T-helper 1 cell (primary cell): ENCODE measurements at places on chromosomes 4 and X.

DNA sequence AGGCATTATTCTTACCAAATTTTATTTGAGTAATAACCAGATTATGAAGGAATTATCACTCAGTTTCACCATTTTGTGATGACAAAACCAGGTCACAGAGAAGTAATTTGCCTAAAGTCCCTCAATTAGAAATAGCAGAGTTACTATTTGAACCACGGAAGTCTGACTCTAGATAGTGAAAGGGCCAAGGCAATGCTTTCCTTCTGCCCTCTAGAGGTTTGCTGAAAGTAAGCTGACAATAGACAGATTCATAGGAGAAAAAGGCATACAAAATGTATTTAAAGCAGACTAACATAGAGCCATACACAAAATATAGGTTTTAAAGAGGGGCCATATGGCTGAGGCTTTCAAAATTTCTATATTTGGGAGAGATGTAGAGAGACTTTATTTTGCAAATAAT lies 43.1 kb downstream of the CXXC4 start:
- DNase-seq, result no peak

- no peak for DNase-seq
Observed at GRCh38 chr4:63788271-63788670, 621.0 kb downstream of the TECRL start.

DNA sequence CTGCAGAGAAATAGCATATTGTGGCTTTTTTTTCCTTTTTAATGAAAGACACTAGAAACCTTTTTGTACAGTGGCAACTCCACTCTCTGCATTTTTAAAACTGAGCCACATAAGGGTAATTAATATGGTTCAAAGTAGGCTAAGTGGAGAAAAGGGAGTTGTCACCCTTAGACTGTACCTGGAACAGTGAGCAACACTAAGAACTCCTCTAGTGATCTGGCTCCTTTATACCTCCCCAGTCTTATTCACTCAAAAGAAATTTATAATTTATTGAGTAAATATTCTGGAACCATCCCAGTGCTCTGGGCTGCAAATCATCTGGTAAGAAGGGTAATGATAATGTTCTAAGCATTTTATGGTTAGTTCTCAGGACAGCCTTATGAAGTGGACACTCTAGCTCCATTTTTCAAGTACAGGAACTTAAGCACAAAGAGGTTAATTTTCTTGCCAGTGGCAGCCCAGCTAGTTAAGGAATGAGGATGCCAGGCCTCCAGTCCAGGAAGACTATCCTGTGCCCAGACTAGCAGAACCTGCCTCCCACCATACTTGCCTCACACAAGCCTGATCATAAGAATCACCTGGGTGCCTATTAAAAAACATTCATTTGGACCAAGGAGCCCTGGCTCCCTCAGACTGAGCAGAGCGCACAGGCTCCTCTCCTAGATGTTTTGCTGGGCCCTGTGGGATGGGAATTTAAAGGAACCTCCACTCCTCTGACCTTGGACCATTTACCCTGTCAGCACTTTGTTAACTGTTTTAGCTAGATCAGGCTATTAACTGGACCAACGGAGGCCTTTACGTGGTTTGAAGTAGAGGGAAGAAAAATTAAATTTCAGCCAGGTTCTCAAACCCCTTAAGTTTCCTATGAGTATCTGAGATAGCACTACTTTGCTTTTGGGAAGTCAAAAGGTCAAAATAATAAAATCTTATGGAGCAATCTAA lies 102.6 kb downstream of the PDE5A start:
- DNase-seq, result no peak

DNA sequence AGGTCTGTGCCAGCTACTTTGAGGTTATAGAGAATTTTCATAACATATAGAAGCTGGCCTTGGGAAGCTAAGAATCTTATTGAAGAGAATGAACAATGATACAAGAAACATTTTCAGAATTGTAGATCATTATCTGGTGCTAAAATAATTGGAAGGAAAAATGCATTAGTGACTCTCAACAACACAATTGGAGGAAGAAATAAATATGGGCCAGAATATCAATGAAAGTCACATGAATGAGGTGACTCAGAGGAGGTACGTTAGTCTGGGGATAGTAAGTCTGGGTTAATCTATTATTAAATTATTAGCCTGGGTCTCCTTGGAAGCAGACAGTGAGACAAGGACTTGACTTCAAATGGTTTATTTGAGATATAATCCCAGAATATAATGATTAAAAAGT lies 529.3 kb upstream of the SLIT2 start:
- DNase-seq, result no peak

GRCh38 chr4:83180431-83180968 lies 66.0 kb upstream of the PLAC8 start:
- no peak for DNase-seq

GRCh38 chrX:30900227-30900626 lies 11.2 kb upstream of the TAB3 start:
- DNase-seq, result no peak

GRCh38 chr4:121980643-121981042 lies 28.8 kb upstream of the TRPC3 start:
- DNase-seq, result no peak

DNA sequence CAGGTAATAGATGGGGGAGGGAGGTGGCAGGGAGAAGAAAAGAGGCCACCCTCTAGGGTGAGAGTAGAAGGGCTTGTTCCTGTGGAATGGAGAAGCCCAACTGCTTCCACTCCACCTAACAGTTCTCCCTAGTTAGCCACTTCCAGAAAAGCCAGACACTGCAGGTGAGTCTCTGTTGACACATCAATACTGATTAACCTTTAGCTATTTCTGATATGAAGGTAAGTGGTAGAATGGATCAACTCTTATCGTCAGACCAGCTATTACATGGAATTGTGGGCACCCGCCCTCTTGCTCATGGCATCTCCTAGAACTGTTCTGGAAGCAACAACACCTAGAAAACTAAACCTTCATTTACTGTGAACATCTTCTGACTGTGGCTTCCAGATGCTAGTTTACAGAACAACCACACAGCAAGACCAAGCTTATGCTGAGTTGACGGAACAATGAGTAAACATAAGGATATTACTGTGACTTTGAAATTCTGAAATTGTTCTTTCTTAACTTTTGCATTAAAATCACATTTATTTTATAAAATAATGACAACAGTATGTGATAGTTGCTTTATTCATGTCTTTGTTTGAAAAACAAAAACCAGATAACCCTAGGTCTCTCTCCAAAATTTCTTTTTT lies 44.7 kb downstream of the ANXA3 start:
- DNase-seq, result no peak

GRCh38 chrX:35442421-35442820 lies 355.7 kb upstream of the MAGEB16 start:
- no peak for DNase-seq

DNA sequence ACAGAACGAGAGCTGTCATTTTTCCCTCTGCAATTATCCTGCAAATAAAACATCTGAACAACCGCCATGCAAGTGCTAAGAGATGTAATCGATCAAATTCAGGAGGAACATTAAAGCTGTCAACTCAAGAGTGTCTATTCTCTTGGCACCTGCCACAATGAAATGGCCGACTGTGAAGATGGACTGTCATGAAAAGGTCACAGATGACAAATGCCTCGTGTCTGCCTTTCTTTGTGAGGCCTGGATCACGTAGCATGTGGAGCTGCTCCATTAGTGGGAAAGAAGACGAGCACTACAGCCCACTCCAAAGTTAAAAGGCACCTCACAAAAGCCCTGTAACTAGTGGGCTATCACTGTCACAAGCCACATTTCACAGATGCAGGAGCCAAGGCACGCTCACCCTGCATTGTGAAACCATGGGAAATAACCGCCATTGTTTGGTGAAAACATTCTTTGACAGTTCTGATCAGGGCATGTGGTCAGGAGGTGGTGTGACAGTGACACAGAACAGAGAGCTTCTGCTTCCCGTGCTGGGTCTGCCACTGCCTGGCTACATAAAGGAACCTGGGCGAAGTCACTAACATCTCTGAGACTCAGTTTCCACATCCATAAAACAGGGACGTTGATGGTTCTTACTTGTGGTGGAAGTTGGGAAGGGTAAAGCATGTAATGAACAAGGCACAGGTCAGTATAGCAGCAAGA lies 98.9 kb downstream of the EVC2 start:
- DNase-seq, result no peak

GRCh38 chrX:39327255-39327654 lies 526.0 kb downstream of the MID1IP1 start:
- no peak for DNase-seq

- no peak for DNase-seq
Observed at GRCh38 chr4:110823251-110823650, 200.4 kb upstream of the PITX2 start.

GRCh38 chrX:38664285-38664684 lies 102.9 kb downstream of the TSPAN7 start:
- no peak for DNase-seq

DNA sequence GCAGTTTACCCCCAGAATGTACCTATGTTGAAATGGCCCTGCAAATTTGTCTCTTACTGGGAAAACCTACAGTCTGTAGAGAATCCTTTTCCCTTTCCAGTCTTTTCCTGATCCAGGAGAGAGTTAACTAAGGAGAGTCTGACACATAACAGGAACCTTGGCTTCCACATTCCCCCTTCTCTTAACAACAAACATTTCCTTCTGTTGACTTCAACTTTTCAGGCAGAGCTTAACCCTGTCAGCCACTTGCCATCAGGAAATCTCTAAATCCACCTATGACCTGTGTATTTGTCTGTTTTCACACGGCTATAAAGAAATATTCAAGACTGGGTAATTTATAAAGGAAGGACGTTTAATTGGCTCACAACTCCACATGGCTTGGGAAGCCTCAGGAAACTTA lies 45.6 kb upstream of the GPR78 start:
- no peak for DNase-seq

- no peak for DNase-seq
Observed at GRCh38 chrX:46929439-46930261, 17.4 kb downstream of the JADE3 start.

DNA sequence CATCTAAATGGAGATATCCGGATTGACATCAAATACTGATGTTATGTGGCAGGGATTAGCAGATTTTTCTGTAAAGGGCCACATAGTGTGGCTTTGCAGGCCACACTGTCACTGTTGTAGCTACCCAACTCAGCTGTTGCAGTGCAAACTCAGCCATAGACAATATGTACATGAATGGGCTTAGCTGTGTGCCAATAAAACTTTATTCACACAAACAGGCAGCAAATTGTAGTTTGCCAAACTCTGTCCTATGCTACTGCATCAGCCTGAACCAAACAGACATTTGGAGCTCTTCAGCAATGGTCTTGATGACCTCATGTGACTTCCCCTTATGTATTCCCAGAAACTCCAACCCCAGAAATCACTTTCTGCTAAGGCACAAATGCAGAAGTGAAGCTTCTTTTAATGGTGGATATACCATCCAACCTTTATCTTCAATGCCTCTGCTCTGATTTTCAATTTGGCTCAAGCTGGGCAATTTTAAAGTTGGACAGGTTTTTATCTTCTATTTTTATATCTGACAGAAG lies 18.4 kb upstream of the TRPC5OS start:
- no peak for DNase-seq

DNA sequence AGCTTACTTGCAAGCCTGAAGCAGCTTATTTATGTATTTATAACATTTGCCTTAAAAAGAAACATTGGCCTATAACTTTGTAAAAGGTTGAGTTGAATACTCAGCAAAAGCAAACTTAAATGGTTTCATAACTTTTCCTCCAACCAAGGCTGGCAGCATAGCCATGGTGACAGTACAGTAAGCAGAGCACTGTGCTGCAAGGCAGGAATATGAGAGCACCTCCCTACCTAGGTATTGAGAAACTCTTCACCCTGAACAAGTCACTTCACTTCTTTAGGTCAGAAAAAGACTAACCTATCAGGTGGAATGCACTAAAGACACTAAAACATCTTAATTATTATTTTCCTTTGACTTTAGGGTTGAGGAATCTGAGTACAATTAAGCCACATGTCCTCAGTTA lies 63.9 kb upstream of the GYPA start:
- no peak for DNase-seq

DNA sequence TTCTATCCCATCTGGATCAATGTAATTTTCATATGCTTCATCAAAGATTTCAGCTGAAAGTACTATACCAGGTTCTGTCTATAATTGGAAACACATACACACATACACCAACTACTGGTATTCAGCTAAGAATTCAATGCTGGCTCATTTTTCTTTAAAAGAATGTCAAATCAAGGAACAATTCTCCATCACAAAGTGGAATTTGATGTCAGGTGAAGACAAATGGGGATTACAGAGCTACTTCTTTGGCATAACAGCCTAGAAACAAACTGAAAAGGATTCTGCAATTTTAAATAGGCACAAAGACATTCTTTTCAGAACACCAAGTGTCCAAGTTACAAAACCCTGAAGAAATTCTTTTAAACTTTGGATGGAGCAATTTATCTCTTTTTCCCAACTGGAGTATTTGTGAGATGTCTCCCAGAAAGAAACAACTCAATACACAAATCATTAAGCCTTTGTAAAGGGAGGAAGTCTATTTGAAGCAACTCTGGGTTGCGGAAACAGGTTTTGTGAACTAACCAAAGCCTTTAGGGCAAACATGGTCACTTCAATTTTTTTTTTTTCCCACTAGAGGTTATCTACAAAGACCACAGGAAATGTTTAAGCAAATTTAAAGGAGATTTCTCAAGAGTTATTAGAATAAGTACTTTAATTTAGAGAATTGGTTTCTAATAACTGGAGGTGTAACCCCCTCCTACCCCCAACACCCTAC lies 1.9 kb upstream of the FAM9C start:
- DNase-seq, result no peak

GRCh38 chr4:25767877-25768725 lies 94.7 kb downstream of the SEL1L3 start:
- DNase-seq, result no peak

DNA sequence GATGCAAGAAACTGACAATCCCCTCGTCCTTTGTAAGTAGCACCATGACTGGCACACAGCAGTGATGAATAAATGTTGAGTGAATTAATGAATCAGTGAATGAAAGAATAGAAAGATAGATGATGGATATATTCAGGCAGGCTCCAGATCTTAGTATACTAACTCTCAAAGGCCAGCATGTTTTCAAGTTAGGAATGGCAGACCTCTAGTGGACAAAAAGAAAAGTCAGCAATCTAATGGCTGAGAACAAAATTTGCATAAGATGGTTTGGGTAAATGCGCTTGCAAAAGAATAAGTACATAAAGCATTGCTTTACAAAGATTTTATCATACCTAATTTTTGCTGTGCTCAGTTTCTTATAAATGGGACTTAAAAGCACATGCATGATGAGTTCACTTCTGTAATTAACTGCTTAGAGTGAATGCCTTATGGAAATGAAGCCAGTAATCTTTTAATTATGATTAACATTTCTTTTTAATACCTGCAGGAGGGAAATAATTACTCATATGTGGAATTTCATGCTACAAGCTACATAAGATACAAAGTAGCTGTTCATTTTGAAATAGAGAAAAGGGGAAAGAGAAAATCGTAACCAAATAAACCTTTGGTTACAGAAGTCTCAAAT lies 126.9 kb upstream of the GPRIN3 start:
- DNase-seq, result no peak

DNA sequence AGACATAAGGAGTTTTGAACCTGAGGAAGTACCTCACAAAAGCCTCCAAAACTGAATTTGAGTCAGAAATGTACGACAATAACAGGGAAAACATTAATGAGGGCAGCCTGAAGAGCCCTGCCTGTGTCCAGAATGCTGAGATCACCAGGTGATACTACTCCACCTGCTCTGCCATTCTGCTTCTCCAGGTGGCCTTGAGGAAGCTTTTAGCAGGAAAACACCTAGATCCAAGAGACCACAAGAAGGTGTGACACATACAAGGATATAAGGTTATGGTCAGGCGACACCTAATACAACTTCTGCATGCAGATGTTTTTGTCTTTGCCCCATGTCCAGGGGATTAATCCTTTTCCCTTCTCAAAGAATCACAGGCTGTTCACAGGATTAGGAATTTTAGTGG lies 15.3 kb downstream of the SOWAHB start:
- DNase-seq, result no peak
